Upper lobe of left lung (tissue), 6 donors: ENCODE measurements at places on chromosomes 6 and 20. TPM values are rescaled to one million over a fixed set of nuclear protein-coding genes. Genes with fewer than 3 reads are reported as not detected.

Gene C20orf144
- not detected for total RNA-seq

Gene ERMARD
- 19.1 TPM for total RNA-seq

Gene NAPB
- total RNA-seq, result 10.0 TPM

Gene PHACTR3
- 9.5 TPM for total RNA-seq

Gene MATN4
- total RNA-seq, result not detected

Gene ADGB
- 6.4 TPM for total RNA-seq

Gene SLC17A5
- total RNA-seq, result 19.9 TPM

Gene FOXQ1
- total RNA-seq, result 9.4 TPM

Gene GPR6
- not detected for total RNA-seq

Gene TP53TG5
- total RNA-seq, result not detected
